NCI-H2081 (cell line): ENCODE measurements at places on chromosomes 12 and 14.

GRCh38 chr14:76829650-76830421 is 3.6 kb downstream of the LRRC74A start:
- no peak for DNase-seq

GRCh38 chr12:84772281-84772680 is 140.3 kb downstream of the SLC6A15 start:
- no peak for DNase-seq

GRCh38 chr12:92118826-92119536 is 26.7 kb downstream of the BTG1 start:
- DNase-seq = no peak

GRCh38 chr12:39287817-39288216 is 155.1 kb downstream of the KIF21A start:
- DNase-seq = no peak
